Foreskin keratinocyte (primary cell): ENCODE measurements at places on chromosomes 11 and 22. TPM values are rescaled to one million over a fixed set of nuclear protein-coding genes. Genes with fewer than 3 reads are reported as not detected.

GSTT2 gene
- 0.52 and 0.84 TPM in 2 replicates for polyA plus RNA-seq

DNA sequence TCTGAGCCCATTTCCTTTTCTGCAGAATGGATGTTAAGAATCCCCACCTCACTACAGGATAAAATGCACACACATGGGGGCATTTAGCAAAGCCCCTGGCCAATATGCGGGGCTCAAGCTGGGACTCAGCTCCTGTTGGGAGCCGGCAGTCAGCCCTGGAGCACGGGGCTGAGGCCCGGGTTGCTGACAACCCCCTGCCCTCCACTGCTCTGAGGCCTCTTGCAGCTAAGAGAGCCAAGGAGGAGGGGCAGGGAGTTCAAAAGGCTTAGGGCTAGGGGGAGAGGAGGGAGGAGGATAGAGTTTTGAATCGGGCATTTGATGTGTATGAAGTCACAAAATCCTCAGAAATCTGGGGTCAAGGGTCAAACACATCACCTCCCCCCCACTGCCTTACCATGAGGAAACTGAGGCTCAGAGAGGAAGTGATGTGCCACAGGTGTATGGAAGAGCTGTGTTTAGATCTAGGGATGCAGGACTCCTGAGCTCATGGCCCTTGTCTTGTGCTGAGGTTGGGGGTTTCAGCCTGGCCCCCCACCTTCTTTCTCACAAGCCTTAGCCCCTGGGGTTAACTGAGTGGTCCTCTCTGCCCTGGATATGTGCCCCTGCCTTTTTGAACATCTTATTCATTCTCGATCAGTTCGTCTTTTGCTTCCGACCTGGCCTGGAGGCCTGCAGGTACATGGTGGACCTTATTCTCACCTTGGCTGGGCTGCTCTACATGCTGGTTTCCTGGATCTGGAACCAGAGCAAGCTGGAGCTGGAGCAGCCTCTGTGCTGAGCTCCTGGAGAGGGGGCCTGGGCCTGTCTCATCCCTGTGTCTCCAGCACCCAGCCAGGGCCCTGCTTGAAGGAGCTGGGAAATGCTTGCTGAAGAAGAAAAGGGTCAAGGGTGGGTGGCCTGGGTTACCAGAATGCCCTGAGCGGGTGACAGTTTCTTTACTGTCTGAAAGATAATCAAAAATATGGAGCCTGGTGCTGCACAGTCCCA is 80.3 kb downstream of the LRRC32 start:
- no peak for DNase-seq

GRCh38 chr22:47144076-47144765 is 381.8 kb downstream of the TBC1D22A start:
- DNase-seq: no peak

- DNase-seq: no peak
Measured at GRCh38 chr11:65043881-65044501, 3.0 kb downstream of the SAC3D1 start.

DNA sequence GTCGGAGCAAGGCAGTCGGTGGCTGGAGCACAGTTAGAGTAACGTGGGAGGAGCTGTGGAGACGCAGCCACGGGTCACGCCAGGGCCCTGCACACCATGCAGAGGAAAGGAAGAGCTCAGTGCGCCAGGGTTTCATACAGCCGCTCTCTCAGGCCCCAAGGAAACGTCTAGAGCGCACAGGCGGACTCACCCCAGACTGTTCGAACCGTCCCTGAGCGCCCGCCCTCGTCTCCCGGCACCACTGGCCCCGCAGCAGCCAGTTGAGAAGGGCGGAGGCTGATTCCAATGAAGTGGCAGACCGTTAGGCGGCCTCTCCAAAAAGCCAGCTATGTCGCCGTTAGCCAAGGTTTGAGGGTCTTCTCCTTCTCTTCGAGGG is 483 bp upstream of the HYLS1 start:
- DNase-seq: peak; percentile 46
